Activated CD4-positive, alpha-beta T cell treated with anti-CD3 and anti-CD28 coated beads, Interleukin-2, amount 50 U/mL, for 48 hours (primary cell): ENCODE measurements at places on chromosomes 12 and 14.

DNA sequence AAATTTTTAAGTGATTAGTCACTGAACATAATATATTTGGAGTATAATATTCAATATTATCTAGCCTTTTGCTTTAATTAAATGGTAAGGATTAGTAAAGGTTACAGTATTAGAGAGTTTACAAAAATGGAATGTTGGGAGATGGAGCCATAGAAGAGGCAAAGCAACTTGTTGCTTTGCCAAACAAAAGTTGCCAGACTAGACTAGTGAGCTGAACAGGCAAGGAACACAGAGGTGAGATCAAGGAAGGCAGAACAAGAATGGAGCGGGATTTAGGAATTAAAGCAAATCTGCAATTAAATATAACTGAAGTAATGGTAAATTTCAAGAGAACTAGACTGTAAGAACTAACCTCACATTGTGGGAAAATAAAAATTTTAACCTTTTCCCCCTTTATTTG lies 5.1 kb downstream of the ARF6 start:
- no peak for DNase-seq

- DNase-seq: peak; percentile 44
Measured at GRCh38 chr12:56158926-56159461, 835 bp downstream of the MYL6 start.

GRCh38 chr12:131056626-131057025 lies 102.9 kb downstream of the ADGRD1 start:
- DNase-seq: no peak

DNA sequence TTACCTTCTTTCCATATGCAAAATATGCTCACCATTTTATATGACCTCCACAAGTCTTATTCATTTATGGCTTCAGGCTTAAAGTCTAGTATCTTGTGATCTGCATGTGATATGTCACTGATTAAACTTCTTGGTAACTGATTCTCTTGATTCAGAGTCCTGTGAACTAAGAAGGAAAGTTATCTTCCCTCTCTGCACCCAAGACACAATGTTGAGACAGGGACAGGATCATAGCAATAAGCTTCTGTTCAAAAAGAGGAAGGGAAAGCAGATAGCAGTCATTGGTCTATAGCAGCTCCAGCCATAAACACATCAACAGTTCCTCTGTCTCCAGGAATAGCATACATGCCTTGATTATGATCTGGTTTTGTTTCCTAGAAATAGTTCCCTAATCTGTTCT lies 103.1 kb downstream of the UNC79 start:
- no peak for DNase-seq

DNA sequence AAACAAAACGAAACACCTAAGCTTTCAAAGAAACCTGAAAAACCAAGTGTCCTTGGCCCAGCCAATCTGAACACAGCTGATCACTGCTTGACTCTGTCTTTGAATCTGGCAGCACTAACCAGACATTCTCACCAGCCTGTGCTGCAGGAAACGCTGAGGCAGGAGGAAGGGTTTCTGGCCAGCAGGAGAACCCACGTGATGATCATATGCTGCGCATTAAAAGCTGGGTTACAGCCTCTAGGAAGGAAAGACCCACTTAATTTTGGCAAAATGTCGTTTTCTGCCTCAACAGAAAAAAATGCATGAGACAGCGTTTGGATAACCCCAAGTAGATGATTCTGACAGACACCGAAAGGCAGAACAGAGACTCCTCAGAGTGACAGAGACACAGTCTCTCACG lies 9.8 kb downstream of the APPL2 start:
- DNase-seq: no peak

- DNase-seq: no peak
Measured at GRCh38 chr14:37124614-37125013, 47.8 kb downstream of the SLC25A21 start.

GRCh38 chr12:47941871-47942613 lies 21.4 kb upstream of the TMEM106C start:
- peak; percentile 55 for DNase-seq

- DNase-seq: no peak
Measured at GRCh38 chr14:94329857-94330256, 6.7 kb upstream of the SERPINA6 start.

- DNase-seq: no peak
Measured at GRCh38 chr12:114393569-114393968, 12.4 kb downstream of the TBX5 start.

DNA sequence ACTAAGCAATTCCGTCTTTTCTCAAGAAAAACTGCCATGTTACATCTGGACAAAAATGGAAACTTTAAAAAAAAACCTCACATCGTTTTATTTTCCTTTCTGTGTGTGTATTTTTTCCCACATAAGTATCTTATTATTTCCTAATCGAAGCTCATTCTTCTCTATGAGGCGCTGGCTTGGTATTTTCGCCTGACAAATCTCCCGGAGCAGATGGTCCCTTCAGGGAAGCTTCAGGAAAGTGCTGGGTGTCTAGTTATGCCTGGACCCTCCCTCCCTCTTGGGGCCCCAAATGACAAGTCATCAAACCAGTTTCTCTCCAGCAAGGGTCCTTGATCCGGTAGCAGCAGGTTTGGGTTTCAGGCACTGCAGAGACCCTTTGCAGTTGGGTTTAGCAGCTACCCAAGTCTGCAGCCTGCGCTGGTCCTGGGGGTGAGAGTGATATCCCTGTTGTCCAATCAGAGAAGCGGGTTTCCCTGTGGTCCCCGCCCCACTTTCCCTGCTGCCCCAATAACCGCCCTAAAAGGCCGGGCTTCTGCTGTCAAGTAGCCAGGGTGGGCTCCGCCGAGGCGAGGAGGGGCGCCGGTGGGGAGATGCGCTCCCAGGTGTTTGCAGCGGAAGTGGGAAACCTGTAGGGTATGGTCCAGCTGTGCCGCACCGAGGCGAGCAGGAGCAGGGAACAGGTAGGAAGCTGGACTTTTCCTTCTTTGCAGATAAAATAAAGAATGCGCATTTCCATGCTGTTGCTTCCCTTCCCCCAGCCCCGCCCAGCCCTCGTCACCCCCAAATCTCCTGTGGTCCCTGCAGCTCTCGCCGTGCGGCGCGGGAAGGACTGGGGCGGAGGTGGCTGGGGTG lies at the start of gene CNTN1:
TSS of gene CNTN1 (plus strand) at position 527 of the 852 bp plus-strand sequence.
- no peak for DNase-seq

GRCh38 chr14:20676072-20676471 lies 8.3 kb upstream of the RNASE4 start:
- no peak for DNase-seq

DNA sequence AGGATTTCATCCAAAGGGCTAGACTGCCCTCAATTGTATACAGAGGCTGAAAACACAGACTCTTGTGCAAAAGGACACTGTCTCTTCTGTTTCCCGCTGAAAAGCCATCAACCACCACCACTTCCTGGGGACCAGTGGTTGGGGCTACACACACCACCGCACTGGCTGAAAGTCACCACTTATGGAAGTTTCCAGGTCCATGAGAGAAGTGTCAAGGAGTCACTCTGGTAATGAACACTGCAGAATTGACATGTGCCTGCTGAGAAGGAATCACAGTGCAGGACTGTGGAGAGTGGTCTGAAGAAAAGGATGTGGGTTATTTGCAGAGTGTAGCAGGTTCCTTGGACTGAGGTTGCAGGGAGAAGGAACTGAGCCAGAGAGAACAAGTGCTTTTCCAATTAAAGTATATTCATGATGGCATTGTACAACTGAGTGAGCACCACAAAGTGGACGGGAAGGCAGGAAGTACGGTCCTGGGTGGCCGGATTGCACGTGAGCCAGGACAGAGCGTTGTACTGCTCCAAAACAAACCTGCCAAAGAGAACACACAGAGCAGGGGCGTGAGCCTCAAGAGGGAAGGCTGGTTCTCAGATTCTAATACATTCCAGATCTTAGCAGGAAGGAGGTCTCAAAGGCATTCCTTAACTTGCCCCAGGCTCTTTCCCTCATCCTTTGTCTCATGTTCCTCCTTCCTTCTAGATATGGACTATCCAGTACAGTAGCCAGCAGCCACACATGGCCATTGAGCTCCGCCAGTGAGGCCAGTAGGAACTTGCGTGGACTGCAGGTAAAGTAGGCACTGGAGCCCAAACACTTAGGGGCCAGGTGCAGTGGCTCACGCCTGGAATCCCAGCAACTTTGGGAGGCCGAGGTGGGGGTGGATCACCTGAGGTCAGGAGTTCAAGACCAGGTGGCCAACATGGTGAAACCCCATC lies 316.4 kb downstream of the MED13L start:
- DNase-seq: peak; percentile 13

GRCh38 chr12:53701518-53702264 lies 25.6 kb downstream of the CALCOCO1 start:
- peak; percentile 82 for DNase-seq

DNA sequence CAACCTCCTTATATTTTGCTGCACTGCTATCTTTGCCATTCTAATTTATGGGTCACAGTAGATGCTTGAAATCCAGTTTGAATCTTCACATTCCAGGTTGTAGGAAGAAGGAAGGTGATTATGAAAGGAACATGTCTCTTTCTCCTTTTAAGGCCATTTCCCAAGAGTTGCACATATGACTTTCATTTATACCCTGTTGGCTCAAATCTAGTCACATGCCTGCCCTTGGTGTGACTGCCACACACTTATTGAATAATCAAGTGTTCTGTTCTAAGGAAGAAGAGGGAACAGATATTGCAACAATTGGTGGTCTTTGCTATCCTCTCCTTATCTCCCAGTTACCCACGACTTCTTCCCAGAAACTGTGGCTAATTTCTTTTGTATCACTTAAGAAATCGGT lies 404.3 kb downstream of the TMEM117 start:
- no peak for DNase-seq

DNA sequence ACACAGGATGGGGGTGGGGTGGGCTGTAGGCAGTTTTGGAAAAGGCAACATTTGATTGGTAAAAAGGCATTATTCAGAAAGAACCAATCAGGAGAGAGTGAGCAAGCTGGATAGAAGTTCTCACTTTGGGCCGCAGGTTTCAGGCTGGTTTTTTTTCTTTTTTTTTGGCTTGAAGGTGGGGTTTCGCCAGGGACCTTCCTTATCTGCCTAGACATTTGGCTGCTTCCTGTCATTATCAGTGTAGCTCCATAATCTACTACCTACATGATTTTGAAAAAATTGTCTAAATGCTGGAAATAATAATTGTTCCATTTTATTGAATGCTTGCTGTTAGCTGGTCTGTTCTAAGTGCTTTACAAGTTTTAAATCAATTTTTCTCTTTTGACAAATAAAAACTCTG lies 649.0 kb downstream of the TMTC2 start:
- DNase-seq: no peak

DNA sequence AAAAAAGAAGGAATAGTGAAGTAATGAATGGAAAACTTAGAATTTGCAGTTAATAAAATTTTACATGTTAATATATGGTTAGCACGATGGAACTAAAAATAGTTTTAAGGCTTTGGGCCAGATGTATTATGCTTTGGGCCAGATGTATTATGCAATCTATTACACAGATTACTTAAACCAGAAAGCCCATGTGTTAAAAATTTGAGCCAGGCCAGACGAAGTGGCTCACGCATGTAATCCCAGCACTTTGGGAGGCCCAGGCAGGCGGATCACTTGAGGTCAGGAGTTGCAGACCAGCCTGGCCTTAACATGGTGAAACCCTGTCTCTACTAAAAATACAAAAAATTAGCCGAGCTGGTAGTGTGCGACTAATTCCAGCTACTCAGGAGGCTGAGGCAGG lies 17.2 kb downstream of the IFT81 start:
- DNase-seq: no peak

DNA sequence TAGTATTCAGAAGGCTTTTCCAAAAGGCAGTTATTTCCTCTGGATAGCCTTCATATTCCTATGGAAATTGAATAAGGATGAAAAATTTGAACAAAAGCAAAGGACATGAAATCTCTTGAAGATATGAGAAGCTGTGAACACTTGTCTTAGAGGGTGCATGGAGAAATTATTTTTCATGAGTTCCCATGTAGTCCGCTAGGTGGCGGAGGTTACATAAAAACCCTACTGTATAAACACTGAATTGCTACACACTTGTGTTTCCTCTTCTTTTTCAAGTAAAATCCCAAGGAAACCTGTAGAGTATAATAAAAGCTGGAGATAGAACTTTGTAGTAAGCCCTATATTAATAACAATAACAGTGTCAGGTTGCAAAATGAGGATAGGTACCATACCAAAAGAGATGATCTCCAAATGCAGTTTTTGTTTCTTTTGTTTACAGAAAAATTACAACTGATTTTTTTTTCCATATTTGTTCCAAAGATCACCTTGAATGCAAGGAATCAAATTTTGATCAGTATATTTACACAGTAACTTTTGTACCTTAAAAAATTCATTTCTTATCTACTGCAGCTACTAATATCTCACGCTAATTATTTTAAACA lies 37.8 kb upstream of the OR4E1 start:
- DNase-seq: no peak

- no peak for DNase-seq
Measured at GRCh38 chr14:88188745-88189416, 134.2 kb downstream of the KCNK10 start.

- DNase-seq: no peak
Measured at GRCh38 chr14:58821421-58821820, 183.7 kb downstream of the DACT1 start.

GRCh38 chr12:22130671-22131070 lies 84.7 kb downstream of the CMAS start:
- DNase-seq: no peak

DNA sequence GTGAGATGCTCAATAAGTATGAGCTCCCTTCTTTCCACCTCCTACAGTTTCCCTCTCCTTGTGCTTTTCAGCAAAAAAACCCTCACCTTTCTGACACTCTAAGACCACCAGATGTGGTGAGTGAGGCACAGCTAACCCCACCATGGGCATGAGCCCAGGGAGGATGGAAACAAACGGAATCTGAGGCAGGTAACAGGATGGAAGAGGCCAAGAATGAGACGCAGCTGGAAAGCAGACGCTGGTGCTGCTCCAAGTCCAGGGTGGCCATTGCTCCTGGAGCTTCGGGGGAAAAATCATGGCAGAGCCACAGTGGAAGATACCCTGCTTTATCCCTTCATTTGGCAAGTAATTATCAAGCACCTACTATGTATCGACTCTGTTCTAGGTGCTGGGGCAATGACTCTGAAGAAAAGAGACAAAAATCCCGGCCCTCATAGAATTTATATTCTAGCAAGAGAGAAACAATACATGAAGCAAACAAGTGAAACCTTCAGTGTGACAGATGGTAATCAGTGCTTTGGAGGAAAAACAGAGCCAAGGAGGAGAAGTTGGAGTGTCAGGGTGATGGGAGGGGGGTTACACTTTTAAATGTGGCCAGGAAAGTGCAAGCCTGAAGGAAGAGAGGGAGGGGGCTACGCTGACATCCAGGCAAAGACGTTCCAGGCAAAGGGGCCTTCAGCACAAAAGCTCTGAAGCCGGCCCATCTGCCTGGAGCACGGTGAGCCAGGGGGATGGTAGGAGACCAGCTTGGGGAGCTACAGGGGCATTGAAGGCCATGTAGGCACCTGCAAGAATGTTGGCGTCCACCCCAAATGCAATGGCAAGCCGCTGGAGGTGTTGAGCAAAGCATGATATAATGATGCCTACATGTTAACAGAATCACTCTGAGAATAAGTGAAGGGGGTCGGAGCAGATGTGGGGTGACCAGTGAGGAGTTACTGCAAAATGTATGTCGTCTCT lies 154.2 kb downstream of the DPF3 start:
- DNase-seq: no peak

GRCh38 chr12:66596199-66596598 lies 82.7 kb downstream of the GRIP1 start:
- no peak for DNase-seq
